ENCODE measurements at places on chromosomes 12 and 14.

DNA sequence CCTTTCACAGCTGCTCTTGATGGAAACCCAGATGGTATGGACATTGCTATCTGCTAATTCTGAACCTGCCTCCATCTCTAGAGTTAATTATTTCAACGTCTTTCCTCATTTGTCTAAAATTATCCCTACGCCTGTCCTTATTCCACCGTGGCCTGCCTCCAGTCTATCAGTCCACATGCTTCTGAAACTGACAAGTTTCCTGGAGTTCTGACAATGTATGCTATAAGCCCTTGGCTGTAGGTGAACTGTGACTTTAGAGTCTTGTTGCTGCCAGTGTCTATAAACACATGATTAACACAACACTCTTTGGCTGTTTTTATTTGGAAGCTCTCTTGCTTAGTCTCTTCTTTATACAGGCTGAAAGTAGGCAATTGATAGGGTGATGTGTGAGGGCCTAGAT lies 1052.9 kb downstream of the TMTC2 start:
- no peak for DNase-seq

DNA sequence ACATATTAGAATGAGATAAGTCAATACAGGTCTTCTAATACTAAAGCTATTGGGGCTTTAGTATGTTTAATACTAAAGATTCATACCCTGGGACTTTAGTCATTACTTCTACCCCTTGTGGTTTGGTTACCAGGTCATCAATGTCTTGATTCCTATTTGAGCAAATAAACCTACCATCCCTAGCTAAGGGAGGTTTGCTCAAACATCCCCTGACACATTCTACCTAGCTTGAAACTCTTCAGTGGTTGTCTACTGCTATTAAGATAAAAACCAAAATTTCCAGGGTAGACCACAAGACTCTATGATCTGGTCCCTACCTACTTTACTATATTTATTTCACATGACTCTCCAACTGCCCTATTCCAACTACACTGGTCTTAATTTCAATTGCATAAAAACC lies 7.3 kb upstream of the C2CD5 start:
- no peak for DNase-seq

- no peak for DNase-seq
Observed at GRCh38 chr12:132014915-132015280, 65.2 kb downstream of the EP400 start.

DNA sequence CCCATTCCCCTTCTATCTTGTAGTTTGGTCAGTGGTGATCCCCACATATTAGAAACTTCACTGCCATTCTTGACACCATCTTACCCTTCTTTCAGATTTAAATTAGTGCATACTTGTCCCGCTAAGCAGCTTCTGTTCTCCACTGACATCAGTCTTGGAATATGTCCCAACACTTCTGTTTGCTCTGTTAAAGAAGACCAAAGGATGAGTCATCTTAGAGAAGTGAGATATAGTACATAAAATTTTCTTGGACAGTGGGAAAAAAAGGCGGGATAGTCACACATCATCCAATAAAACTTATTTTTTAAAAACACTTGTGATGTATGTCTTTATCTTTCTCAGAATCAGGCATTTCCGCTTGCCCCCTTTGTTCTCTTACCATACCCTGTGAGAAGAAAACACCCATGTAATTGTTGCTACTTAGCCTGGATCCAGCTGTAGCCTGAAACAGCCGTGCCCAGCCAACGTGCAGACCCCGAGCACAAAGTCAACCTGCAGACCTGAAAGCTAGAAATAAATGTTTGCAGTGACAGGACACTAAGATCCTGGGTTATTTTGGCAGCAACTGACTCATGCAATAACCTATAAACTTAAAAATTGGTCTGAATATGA lies 100.1 kb upstream of the PDE3A start:
- DNase-seq = no peak

DNA sequence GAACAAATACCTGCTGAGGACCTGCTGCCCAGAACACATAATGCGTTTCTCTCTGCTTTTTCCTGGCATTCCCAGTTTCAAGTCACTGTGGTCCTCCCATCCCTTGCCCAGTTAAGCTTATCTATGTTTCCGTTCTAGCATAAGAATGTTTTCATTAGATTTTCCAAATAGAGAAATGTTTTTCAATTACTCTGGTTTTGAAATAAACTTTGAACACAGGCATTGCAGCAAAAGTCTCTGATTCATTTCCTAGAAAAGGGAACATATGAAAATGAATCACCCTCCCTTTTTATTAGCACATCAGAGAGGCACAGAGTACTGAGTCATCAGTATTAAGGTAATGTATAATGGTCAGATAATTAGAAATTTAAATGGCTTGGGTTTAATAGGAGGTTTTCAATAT lies 201.1 kb upstream of the TMEM260 start:
- peak; percentile 62 for DNase-seq

DNA sequence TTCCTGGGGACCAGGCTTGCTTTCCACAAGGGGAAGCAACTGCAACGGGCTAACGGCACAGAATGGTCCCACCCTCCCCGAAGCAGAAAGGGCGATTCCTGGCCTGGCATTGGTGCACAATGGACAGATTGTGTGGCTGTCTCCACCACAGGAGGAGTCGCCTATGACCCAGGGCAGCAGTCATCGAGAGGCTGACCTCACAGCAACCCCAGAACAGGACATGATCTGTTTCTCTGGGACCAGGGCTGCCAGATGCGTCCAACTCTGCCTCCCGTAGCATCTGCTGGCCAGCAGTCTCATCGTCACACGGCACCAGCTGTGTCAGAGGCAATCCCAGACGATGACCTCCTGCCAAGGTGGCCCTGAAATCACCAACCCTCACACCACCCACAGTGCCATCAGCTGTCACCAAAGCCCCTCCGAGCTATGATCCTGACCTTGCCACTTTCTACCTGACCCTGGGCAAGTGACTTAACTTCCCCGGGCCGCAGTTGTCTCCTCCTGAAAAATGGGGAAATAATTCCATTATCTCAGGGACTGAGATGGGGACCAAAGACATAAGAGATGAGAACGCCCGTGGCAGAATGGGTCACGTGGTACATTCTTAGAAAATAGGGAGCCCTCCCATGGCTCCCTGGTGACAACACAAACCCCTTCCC lies 86.7 kb downstream of the CHGA start:
- peak; percentile 81 for DNase-seq

DNA sequence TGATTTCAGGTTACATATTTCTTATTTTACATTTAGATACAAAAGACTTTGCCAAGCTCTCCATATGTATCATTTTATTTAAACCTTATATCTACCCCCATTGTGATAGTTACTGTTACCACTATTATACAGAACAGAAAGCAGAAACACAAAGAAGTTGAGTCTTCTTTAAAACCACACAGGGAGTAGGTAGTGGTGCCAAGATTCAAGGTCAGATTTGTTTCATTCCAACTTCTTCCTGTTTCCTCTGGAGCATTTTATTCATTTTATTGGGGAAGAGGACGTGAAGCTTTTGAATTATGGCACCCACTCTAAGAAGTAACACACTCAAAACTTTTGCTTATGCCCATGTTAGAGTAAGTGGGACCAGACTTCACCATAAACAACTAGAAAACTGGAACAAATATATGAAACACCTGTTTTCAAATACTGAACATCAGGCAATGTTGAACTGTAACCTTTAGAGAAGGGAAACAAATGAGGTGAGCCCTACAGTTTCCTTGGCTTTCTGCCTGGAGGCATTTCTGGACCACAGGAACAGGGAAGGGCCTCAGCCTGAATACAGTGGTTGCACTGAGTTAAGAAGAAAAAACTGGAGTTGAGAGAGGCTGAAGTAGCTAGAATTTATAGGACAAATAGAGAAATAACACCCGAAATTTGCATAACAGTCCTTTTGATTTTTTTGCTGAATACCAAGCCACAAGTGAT lies 160.4 kb upstream of the SSTR1 start:
- no peak for DNase-seq
